ENCODE measurements at places on chromosomes 4 and X.
A peak's percentile ranks its signal among the peaks of the same experiment; 100 is the strongest.

GRCh38 chr4:182222766-182223165 is 20.4 kb upstream of the TENM3 start:
- DNase-seq, result no peak

DNA sequence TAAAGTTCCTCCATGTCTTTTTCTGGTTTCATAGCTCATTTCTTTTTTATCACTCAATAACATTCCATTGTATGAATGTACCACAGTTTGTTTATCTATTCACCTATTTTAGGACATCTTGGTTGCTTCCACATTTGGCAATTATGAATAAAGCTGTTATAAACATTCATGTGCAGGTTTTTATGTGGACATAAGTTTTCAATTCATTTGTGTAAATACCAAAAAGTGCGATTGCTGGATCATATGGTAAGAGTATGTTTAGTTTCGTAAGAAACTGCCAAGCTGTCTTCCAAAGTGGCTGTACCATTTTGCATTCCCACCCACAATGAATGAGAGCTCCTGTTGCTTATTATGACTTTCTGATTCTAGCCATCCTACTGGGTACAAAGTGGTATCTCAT is 36.3 kb upstream of the ZFX start:
- DNase-seq, result no peak

DNA sequence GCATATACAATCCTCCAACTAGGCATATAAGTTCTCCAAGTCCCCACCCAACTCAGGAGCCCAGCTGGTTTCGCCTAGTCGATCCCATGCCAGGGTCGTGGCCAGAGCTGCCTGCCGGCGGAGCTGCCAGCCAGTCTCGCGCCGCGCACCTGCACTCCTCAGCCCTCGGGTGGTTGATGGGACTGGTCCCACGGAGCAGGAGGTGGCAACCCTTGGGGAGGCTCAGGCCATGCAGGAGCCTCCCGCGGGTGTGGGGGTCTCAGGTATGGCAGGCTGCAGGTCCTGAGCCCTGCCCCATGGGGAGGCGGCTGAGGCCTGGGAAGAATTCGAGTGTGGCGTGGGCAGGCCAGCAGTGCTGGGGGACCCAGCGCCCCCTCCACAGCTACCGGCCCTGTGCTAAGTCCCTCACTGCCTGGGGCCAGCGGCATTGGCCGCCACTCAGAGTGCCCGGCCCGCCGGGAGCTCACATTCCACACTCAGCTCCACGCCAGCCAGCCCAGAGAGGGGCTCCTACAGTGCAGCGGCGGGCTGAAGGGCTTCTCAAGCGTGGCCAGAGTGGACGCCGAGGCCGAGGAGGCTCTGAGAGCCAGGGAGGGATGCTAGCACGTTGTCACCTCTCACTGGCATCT is 1086.4 kb upstream of the PCDH10 start:
- no peak for DNase-seq

GRCh38 chr4:1746265-1746691 is 25.0 kb downstream of the TACC3 start:
- DNase-seq, result peak; percentile 72

- DNase-seq, result no peak
Observed at GRCh38 chr4:60726779-60727178, 473.3 kb upstream of the ADGRL3 start.

GRCh38 chr4:184100297-184100885 is 117.3 kb downstream of the ENPP6 start:
- peak; percentile 27 for DNase-seq

- DNase-seq, result no peak
Observed at GRCh38 chr4:17166954-17167353, 268.5 kb upstream of the LDB2 start.

DNA sequence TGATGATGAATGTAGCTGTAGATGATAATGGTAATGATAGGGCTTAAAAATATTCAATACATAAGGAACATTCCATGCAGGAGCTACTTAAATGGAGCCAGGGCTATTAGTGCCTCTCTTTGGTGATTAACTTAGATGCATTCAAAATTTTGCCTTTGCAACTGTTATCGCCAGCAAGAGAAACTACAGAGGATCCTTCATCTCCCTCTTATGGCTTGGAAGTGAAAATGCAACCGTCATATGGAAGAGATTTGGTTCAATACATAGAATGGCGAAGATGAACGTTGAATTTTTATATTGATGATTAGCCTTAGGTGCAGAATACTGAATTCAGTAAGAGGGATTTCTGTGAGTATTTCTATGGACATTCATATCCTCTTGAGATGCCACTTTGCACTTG is 134.5 kb upstream of the NLGN4X start:
- DNase-seq, result no peak

- no peak for DNase-seq
Observed at GRCh38 chr4:6746721-6747293, 30.8 kb downstream of the BLOC1S4 start.

GRCh38 chrX:47648376-47648775 is 2.0 kb downstream of the ELK1 start:
- no peak for DNase-seq

DNA sequence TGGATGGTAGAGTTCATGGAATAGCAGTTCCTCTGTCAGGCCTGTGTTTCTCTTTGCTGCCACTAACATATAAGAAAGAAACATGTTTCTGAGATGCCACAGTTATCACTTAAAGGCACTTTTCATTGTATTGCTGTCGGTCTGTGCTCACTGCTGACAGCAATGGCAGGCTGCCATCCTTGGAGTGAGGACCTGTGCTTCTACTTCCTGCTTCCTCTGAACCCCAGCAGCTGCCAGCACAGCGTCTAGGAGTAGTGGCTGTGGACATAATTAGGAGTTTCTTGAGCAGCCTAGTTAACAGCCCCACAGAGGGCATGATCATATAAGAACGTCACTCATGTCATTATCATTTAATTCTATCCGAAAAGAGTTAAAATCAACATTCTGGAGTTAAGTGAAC is 30.5 kb downstream of the F11 start:
- no peak for DNase-seq

GRCh38 chr4:98692411-98692810 is 34.0 kb upstream of the TSPAN5 start:
- no peak for DNase-seq

GRCh38 chr4:180449395-180449956 is 1793.7 kb upstream of the TENM3 start:
- no peak for DNase-seq

DNA sequence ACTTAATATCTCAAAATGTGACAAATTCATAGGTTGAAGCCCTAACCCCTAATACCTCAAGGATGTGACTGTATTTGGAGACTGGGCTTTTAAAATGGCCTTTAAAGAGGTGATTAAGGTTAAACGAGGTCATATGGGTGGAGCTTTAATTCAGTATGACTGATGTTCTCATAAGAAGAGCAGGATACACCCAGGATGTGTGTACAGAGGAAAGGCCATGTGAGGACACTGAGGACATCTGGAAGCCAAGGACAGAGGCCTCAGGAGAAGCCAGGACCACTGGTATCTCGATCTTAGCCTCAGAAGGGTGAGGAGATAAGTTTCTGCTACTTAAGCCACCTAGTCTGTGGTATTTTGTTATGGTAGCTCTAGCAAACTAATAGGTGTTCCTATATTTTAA is 49.0 kb upstream of the SHISA3 start:
- no peak for DNase-seq

DNA sequence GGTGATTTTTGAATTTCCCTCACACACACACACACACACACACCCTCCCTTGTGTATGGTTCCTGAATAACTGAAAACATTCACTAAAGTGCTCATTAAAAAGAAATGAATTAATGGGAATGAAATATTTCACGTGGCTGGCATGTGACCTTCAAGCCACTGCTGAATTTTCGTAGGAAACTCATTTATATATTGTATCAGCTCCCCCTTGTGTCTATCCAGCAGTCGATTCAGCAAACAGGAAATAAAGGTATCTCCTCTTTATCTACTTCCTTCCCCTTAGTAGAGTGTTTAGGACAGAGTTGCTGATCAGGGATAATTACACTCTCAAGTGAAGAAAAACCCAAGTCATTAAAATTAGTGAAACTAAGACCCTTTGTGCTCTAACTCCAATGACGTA is 912.6 kb upstream of the LCORL start:
- DNase-seq, result no peak

DNA sequence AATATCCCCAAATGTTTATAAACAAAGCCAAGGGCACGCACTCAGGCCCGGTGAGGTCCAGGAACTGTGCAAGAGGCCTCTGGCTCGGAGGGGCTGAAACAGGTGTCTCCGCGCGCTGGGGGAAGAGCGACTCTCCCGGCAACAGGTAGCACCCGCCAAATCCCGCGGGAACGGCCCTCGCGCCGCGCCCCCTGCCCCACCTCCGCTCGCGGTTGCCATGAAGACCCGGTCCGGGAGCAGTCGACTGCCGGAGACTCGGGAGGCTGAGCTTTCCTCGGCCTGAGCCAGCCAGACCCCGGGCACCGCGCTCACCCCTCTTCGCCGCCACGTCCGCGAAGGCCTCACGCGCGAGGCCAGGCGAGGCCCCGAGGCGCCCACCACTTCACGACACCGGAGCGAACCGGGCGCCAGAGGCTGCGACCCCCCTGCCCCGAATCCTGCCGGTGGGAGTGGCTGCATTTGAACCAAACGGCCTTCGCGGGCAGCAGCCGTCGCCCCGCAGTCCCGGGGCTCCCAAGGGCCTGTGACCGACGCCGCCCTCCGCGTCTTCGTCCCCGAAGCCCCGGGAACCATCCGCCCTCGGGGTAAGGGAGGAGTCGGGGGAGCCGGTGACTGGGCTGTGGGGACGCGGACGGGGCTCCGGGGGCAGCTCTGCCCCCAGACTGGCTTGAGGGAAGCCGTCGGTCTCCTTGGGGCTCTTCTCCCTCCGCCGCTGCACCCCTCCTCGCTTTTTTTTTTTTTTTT is at the start of gene NSUN7:
Gene NSUN7 (plus strand): TSS at position 239 of the 744 bp plus-strand sequence. CDS start 739 bp downstream, outside the sequence.
- DNase-seq, result no peak

DNA sequence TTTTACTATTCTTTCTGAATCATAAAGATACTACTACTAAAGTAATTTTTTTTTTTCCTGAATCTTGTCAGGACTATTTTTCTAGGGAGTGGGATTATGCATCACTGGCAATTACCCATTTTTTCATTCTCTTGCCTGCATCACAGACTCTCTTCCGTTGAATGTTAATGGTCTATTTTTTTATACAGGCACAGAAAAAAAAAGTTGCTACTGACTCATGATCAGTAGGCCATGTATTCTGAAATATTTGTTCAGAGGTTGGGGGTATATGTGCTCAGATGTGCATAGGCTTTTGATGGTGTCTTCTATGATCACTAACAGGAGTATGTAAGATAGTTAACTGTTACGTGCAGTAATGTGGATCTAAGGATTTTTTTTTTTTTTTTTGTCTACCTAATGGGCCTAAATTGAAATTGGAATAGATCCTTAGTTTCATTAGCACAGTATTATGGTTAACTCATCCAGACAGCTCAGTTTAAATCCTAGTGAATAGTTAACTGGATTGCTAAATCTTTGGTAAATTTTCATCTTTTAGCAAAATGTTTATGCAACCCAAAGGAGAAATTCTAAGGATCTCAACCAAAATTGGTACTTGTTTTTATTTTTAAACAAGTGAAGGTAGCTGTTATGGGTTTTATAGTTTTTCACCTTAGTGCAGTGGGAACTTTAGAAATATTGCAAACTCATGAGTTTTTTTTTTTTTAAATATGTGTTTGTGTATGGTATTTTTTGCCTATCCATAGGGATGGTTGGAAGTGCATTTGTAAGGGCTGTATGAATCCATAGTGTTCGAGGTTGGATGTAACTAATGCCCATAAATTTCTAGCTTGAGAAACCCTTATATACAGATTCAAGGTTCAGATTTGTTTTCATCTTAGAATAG is 12.1 kb downstream of the BMP2K start:
- DNase-seq, result no peak

GRCh38 chrX:139200793-139201192 is 329.7 kb upstream of the F9 start:
- DNase-seq, result no peak

- DNase-seq, result no peak
Observed at GRCh38 chr4:13162886-13163285, 321.3 kb downstream of the RAB28 start.

DNA sequence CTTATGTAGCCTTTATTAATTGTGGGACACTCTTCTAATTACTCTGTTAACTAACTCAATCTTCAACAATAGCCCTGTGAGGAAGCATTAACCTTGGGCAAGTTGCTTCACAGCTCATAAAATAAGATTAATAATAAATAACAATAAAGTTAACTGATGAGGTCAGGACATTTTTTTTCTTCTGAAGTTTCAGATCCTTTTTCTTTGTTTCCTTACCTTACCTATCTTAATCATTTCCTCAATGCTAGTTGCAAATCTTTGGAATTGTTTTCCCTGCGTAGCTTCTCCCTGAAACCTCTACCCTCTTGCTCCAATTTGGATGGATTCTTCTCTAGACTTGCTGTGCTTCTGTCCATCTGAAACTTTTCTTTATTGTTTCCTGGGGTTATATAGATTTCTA is 17.5 kb upstream of the PLAC8 start:
- DNase-seq, result no peak

GRCh38 chr4:161642708-161643107 is 521.1 kb downstream of the FSTL5 start:
- DNase-seq, result no peak

DNA sequence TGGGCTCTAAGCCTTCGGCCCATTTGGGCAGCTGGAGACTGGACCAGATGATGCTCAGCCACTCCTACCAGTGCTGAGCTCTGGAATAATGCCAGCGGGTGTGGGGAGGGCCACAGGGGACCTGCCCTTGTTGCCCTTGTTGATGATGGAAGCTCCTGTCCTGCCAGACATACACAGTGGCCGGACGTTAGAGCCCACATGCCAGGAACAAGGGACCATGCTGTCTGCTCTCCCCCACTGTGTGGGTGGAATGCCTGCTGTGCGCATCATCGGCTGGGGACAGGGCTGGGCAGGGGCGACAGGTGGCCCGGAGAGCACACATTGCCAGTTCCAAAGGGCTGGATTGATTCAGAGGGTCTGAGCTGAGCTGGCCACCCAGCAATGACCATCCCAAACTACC is 2.0 kb downstream of the ABLIM2 start:
- DNase-seq, result no peak

- no peak for DNase-seq
Observed at GRCh38 chr4:179163147-179163546, 1720.9 kb upstream of the AGA start.

GRCh38 chr4:26402458-26402857 is 81.6 kb downstream of the RBPJ start:
- DNase-seq, result no peak

- DNase-seq, result no peak
Observed at GRCh38 chr4:109185951-109186350, 116.5 kb downstream of the COL25A1 start.

DNA sequence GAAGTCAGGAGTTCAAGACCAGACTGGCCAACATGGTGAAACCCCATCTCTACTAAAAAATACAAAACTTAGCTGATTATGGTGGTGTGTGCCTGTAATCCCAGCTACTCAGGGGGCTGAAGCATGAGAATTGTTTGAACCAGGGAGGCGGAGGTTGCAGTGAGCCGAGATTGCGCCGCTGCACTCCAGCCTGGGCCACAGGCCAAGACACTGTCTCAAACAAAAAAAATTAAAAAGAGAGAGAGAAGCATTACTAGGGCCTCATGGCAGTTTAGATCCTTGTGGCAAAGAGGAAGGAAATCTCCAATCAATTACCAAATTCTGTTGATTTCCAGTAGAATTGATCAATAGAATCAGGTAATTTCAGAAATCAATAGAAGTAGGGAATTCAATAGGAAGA is 16.8 kb upstream of the SLC34A2 start:
- no peak for DNase-seq
